IPS-NIHi11 (cell line): ENCODE measurements at places on chromosomes 3 and 15.

DNA sequence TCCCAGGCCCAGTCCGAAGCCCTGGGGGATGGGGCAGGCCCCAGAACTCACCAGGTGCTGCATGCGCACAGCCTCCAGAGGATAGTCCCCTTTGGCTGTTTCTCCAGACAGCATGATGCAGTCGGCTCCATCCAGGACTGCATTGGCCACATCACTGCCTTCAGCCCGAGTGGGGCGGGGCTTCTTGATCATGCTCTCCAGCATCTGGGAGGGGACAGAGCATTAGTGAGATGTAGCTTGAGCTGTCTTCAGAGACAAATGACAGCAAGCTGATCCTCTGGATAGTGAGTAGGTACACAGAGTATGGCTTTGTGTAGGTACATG lies 9.1 kb upstream of the GRAMD2A start:
- no peak for DNase-seq

DNA sequence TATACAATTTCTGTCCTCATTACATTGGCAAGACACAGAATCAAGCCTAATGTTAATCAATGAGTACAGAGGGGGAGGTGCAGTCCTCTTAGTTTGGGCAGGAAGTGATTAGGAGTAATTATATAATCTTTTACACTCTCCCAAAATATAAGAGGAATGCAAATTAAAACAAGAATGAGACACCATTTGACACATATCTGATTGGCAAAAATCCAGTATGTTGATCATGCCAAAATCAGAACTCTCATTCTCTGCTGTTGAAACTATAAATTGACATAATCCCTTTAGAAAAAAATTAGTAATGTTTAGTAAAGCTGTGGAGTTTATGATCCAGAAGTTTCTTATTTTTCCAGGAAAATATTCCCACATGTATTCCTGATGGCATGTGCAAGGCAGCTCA lies 373.4 kb downstream of the EPHA6 start:
- no peak for DNase-seq

- peak; percentile 46 for DNase-seq
These were observed 48.2 kb upstream of the IGF1R start for GRCh38 chr15:98599909-98600691.

DNA sequence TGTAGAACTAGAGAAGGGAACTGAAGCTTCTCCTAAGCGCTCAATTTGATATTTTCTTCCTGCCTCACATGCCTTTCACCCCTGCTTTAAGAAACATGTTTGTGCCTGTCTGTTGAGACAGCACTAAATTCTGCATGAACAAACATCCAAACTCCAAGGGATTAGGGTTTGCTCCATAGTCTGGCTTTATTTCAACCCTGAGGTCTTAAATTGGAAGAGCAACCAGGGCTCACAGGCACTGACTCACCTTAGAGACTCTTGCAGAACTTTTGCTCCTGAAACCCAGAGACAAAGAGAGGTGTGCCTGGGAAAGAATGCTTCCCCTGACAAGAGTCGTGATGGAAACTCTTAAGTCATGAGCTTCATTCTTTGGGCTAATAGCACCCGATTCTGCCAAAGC lies 393.9 kb upstream of the MCTP2 start:
- no peak for DNase-seq

GRCh38 chr3:94184781-94185180 lies 121.9 kb downstream of the NSUN3 start:
- DNase-seq = no peak
